ENCODE measurements at places on chromosomes 4 and X.

DNA sequence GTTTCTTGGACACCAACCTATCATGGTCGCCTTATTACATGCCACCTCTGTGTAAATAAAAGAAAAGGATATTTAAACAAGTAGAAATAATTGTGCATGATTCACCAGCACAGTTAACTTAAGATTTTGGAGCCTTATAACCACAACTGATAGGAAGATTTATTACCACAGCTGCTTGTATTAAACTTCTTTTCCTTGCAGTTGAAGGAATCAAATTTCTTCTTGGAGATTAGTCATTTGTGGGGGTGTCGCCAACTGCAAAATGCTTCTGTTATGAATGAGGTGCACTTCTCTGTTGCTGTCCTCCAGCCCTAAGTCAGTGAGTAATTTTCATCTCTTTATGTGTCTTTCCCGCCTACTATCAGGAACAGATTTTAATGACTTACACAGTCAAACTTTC is 73.3 kb downstream of the OR13H1 start:
- DNase-seq: no peak
- H3K27me3 ChIP-seq: no peaks in the 10 kb centered on the region
- H3K4me1 ChIP-seq: no peaks in the 10 kb centered on the region
- H3K27ac ChIP-seq: no peak overlapping the region
- H3K36me3 ChIP-seq: no peaks in the 10 kb centered on the region

- H3K36me3 ChIP-seq: no peaks in the 10 kb centered on the region
- H3K4me1 ChIP-seq: no peaks in the 10 kb centered on the region
- no peak for DNase-seq
These were observed 52.2 kb downstream of the EFNB1 start for GRCh38 chrX:68880846-68881552.

GRCh38 chr4:106604319-106605051 is 235.9 kb upstream of the GIMD1 start:
- no peak overlapping the region for H3K4me3 ChIP-seq
- no peak for DNase-seq
- no peaks in the 10 kb centered on the region for H3K27me3 ChIP-seq

DNA sequence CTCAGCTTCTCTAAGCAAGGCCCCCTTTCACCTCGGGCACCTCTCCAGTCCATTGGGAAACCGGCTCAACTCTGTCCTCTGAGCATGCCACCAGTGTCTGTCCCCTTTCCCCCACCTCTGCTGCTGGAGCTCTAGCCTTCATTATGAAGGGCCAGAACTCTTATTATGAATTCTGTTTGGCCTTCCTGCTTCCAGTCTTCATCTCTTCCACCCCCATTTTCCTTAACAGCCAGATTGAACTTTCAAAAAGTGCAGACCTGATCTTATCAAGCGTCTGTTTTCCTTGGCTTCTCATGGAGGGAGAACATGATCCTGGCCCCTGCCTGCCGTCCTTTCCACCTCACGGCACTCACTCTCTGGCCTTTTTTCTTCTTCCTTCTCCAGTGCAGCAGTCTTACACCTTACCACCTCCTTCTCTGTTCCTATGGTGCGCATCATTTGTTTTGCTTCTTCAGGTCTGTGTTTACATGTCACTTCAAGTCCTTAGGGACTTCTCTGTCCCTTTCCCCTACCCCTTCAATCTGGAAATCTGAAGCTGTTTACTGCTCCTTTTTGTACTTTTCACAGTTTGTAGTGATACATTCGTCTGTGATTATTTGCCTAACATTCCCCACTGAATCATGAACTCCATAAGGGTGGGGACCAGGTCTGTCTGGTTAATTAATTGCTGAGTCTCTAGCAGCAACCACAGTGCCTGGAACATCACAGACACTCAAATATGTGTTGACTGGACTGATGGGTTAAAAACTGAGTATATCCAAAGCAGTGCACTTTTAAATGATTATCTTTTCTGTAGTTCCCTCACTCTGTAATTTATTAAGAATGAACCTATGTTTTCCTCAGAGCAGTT is 55.8 kb downstream of the FNIP2 start:
- no peaks in the 10 kb centered on the region for H3K36me3 ChIP-seq
- H3K4me3 ChIP-seq: peak overlapping the region; percentile 22
- peaks cover 88% of the 10 kb centered on the region for H3K4me1 ChIP-seq
- H3K27me3 ChIP-seq: no peaks in the 10 kb centered on the region
- DNase-seq: no peak

GRCh38 chr4:8771666-8772065 is 100.0 kb downstream of the HMX1 start:
- H3K4me1 ChIP-seq: no peaks in the 10 kb centered on the region
- H3K4me3 ChIP-seq: no peak overlapping the region
- DNase-seq: peak; percentile 1
- no peak overlapping the region for H3K27ac ChIP-seq

DNA sequence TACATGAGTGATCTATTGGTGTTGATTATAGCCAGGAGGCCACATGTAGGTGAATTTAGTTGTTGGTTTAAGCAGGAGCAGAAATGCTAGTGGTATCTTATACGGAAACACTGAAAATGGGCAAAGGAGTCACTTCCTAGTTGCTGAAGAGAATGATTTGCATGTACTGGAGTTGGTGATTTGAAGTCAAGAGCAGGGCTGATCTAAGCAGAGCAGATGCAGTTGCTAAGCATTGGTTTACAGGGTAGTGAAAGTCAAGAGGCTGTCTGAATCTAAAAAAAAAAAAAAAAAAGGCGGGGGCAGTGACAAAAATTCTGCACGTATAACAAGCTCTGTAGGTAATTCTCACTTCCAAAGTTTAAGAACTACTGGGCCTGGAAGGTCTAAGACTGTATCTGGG is 90.4 kb upstream of the HPRT1 start:
- H3K36me3 ChIP-seq: no peaks in the 10 kb centered on the region
- no peak overlapping the region for H3K4me3 ChIP-seq
- no peak overlapping the region for H3K27ac ChIP-seq
- DNase-seq: no peak

DNA sequence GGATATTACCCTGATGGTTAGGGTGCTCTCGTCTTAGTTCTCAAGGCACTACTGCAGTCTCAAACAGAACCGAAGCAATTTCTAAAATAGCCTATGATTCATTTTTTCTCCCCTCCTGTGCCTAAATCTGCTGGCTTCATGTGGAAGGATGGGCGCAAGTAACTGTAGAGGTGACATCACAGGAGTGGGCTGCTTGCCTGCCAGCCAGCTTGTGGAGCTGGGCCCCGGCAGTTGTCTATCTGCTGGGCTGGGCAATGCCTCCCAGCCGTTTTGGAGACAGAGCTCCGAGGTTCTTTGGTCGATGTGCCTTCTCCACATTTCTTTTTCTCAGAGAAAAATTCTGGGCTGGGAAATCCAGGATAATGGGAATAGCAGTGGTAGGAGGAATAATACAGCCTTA is 34.3 kb upstream of the CITED1 start:
- DNase-seq: no peak
- H3K4me3 ChIP-seq: no peak overlapping the region
- H3K4me1 ChIP-seq: no peaks in the 10 kb centered on the region
- H3K27ac ChIP-seq: no peak overlapping the region
- H3K36me3 ChIP-seq: no peaks in the 10 kb centered on the region
- no peaks in the 10 kb centered on the region for H3K27me3 ChIP-seq

- H3K27me3 ChIP-seq: no peaks in the 10 kb centered on the region
- H3K36me3 ChIP-seq: no peaks in the 10 kb centered on the region
- no peaks in the 10 kb centered on the region for H3K4me1 ChIP-seq
- no peak overlapping the region for H3K27ac ChIP-seq
These were observed 466.1 kb upstream of the GRID2 start for GRCh38 chr4:91837608-91838029.

- no peaks in the 10 kb centered on the region for H3K4me1 ChIP-seq
- no peak for DNase-seq
- no peaks in the 10 kb centered on the region for H3K27me3 ChIP-seq
These were observed 157.8 kb downstream of the AFF2 start for GRCh38 chrX:148658115-148658730.

DNA sequence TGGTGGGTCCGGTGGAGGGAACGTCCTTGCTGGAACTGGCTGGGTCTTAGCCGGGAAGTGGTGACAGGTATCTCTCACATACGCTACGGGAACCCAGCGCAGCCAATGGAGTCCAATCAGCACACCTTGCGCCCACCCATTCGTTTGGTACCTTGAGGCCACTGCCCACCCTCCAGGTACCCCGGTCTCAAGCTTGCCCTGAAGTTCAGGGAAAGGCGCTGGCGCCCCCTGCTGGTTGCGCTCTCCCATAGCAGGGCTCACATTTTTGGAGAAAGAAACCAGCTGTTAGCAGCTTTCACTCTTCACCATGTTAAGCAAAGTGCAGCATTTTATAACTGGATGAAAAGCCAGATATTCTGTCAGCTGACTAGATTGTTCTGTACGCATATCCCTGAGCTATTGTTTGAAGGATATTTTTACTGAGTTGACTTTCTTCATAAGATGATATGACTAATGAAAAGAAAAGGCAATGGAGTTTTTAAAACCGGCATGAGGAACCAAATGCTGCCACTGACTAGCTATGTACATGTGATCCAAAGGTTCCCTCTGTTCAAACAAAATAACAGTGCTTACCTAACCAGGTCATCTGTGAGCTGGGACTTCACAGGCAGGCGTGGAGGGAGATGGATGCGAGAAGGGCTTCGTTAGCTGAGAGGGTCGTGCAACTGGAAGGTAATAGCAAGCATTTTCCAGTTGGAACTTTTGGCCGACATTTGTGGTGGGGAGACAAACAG is 43.7 kb downstream of the OTOP1 start:
- H3K4me3 ChIP-seq: no peak overlapping the region
- no peaks in the 10 kb centered on the region for H3K36me3 ChIP-seq
- no peak for DNase-seq
- peaks cover 63% of the 10 kb centered on the region for H3K27me3 ChIP-seq

DNA sequence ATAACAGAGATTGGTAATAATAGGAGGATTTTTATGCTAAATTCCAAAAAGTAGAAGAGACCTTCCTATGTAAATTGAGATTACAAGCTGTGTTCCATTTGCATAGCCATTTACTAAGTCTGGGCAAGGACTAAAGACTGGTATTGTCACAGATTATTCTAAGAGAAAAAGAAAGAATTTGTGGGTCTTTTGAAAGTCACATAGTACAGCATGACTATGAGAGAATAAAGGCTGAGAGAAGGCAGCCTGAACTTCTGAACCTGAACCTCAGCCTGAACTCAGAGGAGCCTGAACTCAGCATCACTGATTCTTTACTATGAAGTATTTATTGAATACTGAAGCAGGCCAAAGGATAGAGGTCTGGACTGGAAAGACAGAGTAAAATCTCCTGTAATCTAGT is 297.5 kb downstream of the STPG2 start:
- DNase-seq: no peak

DNA sequence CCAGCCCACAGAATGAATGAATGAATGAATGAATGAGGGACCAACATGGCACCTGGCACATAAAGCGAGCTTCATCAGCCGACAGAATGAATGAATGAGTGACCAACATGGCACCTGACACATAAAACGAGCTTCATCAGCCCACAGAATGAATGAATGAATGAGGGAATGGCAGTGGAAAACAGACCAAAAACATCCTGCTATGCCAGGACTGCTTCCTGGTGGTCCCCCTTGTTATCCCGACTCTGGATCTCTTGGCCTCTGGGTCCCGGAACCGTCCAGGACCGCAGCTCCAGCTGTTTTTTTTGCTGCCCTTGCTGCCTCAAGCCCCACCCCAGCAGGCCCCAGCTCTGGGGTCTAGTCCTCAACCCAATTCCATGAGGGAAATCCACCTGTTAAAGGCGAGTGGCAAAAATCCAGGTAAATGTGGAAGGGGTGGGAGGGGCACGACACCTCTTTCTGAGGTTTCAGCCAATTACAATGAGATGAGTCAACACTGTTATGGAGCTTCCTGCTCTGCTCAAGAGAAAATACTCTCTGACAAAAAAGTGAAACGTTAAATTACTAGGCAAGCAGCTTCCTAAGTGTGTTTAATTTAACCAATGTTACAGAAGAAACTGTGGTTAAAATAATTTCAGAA is 72.0 kb upstream of the MTNR1A start:
- H3K27me3 ChIP-seq: no peaks in the 10 kb centered on the region
- no peak overlapping the region for H3K4me3 ChIP-seq
- peaks cover 30% of the 10 kb centered on the region for H3K4me1 ChIP-seq
- no peak overlapping the region for H3K27ac ChIP-seq

DNA sequence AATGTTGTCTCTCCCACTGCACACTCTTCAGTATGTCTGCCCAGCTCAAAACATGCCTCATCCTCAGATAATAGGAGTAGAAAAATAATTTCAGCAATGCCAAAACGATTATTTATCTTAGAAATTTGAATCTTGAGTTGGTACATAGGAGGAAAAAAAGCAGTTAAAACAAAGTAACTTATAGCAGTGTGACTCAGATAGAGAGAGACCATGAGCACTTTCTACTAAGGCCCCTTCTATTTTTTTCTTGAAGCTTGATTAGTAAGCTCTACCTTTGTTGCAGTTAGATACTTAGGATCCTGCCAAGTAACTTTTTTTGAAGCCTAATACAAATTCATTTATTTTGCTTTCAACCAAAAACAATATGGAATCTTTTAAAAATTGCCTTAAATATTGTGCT is 212.3 kb downstream of the MAD2L1 start:
- DNase-seq: no peak
- no peak overlapping the region for H3K27ac ChIP-seq
- no peaks in the 10 kb centered on the region for H3K36me3 ChIP-seq
- no peak overlapping the region for H3K4me3 ChIP-seq
- no peaks in the 10 kb centered on the region for H3K4me1 ChIP-seq

- no peak overlapping the region for H3K27ac ChIP-seq
- peaks cover 15% of the 10 kb centered on the region for H3K4me1 ChIP-seq
- no peak overlapping the region for H3K4me3 ChIP-seq
- no peaks in the 10 kb centered on the region for H3K27me3 ChIP-seq
- no peaks in the 10 kb centered on the region for H3K36me3 ChIP-seq
These were observed 74.0 kb downstream of the MAOB start for GRCh38 chrX:43808231-43808630.

- no peak overlapping the region for H3K4me3 ChIP-seq
- DNase-seq: no peak
- no peaks in the 10 kb centered on the region for H3K27me3 ChIP-seq
- no peaks in the 10 kb centered on the region for H3K4me1 ChIP-seq
These were observed 224.5 kb downstream of the PCDH18 start for GRCh38 chr4:137307806-137308205.

- no peak for DNase-seq
- H3K4me3 ChIP-seq: no peak overlapping the region
- H3K4me1 ChIP-seq: no peaks in the 10 kb centered on the region
These were observed 1249.4 kb upstream of the DIAPH2 start for GRCh38 chrX:95435198-95435597.

GRCh38 chr4:76830964-76831703 is 66.8 kb downstream of the SOWAHB start:
- peak overlapping the region; percentile 73 for H3K27ac ChIP-seq
- H3K36me3 ChIP-seq: no peaks in the 10 kb centered on the region
- H3K4me1 ChIP-seq: peaks cover 23% of the 10 kb centered on the region
- H3K4me3 ChIP-seq: peak overlapping the region; percentile 17
- H3K27me3 ChIP-seq: no peaks in the 10 kb centered on the region
- no peak for DNase-seq

DNA sequence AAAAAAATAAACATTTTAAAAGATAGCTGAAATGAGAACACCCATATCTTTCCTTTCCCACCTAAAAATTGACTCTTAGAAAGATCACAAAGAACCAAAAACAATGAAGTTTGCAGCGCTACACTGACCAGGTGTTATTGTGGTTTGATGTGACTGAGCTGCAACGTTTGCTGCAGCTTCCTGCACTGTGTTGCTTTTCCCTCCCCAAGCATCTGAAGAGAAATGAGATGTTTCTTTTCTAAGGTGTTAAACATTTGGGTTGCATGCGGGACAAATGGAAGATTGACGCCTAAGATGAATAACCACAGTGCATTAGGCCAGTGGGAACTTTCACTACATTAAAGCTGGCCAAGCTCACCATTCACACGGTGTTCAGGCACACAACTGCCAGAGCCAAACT is 8.9 kb downstream of the LEF1 start:
- H3K36me3 ChIP-seq: no peaks in the 10 kb centered on the region
- H3K27ac ChIP-seq: no peak overlapping the region
- no peak overlapping the region for H3K4me3 ChIP-seq
- H3K4me1 ChIP-seq: no peaks in the 10 kb centered on the region

All from left ventricle myocardium inferior (tissue), 1 donor.